Activated CD4-positive, alpha-beta T cell treated with anti-CD3 and anti-CD28 coated beads, Interleukin-2, amount 50 U/mL, for 1 hour (primary cell): ENCODE measurements at places on chromosomes 4 and X.

GRCh38 chr4:119286377-119287002 lies 35.4 kb downstream of the FABP2 start:
- peak; percentile 13 for DNase-seq

- DNase-seq: no peak
Measured at GRCh38 chrX:28188526-28188925, 207.3 kb upstream of the DCAF8L1 start.

DNA sequence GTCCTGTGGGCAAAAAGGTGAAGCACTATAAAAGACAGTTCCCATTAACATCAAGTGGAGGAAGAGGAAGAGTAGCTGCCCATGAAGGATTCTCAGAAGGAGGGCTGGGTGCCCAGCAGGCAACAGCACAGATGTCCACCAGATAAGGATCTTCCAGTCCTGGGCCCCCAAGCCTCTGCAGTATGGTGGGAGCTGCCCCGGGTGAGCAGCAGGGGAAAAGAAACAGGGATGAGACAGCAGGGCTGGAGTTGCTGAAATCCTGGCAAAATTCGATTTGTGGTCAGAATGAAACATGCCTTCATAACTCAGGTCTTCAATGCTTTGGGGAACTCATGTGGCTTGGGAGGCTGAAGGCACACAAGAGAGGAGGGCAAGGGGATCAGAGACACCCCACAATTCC lies 94.6 kb downstream of the RASL11B start:
- DNase-seq: no peak

- DNase-seq: no peak
Measured at GRCh38 chr4:62618042-62618441, 1417.9 kb downstream of the ADGRL3 start.

GRCh38 chrX:12396584-12396983 lies 258.3 kb downstream of the FRMPD4 start:
- no peak for DNase-seq
